ENCODE measurements at places on chromosomes 2 and 18.

- no peak for DNase-seq
Measured at GRCh38 chr2:12486205-12487118, 230.3 kb upstream of the TRIB2 start.

DNA sequence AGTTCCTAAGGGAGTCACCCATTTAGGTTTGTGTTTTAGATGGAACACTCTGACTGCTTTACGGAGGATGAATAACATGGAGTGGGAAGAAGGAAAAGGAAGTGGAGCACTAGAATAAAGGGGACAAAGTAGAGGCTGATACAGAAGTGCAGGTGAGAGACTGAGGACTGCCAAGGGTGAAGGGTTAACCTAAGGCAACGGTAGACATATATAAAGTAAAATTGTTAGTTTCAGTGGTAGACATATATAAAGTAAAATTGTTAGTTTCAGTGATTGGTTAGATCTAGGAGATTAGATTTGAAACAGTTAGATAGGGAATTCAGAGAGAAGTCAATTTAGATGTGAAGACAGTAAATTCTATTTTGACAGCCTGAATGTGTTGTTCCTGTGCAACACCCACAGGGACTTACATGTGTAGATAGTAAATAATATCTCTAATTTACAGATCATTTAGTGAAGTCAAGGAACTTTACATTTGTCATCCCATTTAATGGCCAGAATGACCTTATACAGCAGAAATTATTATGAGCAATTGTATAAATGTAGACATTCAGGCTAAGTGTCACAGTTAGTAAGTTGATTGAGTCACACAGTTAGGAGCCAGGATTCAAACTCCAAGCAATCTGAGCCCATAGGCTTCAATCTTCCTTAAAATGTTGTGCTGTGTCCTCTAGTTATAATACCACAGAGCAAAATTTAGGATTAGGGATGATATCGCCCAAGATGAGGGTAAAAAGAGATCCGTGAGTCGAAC, 270.8 kb upstream of the UBE2E3 start:
- no peak for DNase-seq

DNA sequence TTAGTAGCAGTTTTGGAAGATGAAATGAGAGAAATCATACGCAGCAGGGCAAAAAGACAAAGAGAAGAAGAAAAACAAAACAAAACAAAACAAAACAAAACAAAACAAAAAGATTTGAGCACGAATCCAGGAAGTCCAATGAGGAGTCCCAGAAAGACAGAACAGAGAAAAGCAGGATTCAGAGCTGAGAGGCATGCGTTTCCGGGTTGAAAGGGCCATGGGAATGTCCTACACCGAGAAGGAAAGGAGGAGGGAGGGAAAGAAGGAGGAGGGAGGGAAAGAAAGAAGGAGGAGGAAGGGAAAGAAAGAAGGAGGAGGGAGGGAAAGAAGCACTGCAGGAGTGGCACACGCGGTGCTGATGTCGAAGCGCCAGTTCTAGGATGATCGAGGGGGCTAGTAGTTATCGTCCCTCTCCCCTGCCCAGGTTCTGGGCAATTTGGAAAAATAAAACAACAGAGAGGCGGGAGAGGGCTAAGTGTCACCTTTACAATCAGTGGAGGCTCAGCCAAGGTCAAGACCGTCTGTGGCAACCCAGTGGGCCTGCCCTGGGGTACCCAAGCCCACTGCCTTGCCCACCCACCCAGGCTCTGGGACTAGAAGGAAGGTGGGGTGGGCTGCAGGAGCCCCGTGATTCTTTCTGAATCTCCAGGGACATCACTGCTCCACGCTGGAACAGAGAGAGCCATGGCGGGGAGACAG, 68.4 kb downstream of the TWIST2 start:
- no peak for DNase-seq

GRCh38 chr2:37829202-37829601, 95.9 kb upstream of the RMDN2 start:
- DNase-seq: no peak

GRCh38 chr2:36704475-36705150, 8.1 kb downstream of the VIT start:
- DNase-seq: no peak

GRCh38 chr18:77197073-77197472, 52.6 kb upstream of the GALR1 start:
- no peak for DNase-seq

DNA sequence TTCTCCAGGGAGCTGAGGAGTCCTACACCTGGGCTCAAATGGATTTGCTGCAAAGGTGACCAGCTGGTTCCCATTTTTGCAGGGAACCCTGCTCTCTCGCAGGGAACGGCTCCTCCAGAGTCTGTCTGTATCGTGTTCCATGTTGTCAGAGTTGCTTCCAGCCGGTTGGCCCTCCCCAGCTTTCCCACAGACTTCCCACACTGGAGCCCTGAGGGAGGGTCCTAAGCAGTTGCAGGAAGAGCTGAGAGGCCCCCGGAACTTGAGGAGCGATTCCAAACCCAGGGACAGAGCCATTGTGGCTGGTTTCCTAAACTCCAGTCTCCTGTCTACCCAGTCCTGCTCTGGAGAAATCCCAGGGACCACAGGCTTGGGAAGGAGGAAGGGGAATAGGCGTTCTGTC, 121.7 kb upstream of the PPP1CB start:
- DNase-seq: no peak

GRCh38 chr2:8039732-8040131, 642.1 kb upstream of the ID2 start:
- DNase-seq: no peak

DNA sequence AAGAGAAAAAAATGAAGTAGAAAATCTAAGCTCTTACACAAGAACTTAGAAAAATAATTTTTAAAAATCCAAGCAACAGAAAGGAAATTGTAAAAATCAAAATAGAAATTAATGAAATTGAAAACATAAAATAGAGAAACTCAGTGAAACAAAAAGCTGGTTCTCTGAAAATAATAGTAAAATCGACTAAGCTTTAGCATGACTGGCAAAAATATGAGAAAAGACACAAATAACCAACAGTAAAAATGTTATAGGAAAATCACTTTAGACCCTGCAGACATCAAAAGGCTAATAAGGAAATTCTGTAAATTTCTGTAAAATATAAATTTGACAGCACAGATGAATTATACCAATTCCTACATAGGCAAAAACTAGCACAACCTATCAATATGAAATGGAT, 768.9 kb upstream of the LRRTM1 start:
- DNase-seq: no peak

GRCh38 chr2:86675104-86675503, 45.0 kb upstream of the RMND5A start:
- DNase-seq: no peak

DNA sequence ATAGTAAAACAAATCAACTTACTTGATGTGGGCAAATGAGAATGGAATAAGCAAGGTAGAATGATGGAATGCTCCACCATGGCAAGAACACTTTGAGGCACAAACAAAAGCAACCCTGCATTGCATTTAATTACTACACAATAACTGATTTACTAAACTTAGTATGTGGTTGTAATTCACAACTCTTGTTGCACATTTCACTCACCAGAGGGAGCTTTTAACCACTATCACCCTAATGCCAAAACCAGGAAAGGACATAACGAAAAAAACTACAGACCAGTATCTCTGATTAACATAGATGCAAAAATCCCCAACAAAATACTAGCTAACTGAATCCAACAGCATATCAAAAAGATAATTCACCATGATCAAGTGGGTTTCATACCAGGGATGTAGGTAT, 659.8 kb downstream of the CPS1 start:
- no peak for DNase-seq

- DNase-seq: no peak
Measured at GRCh38 chr2:23541503-23542229, 156.7 kb downstream of the KLHL29 start.

DNA sequence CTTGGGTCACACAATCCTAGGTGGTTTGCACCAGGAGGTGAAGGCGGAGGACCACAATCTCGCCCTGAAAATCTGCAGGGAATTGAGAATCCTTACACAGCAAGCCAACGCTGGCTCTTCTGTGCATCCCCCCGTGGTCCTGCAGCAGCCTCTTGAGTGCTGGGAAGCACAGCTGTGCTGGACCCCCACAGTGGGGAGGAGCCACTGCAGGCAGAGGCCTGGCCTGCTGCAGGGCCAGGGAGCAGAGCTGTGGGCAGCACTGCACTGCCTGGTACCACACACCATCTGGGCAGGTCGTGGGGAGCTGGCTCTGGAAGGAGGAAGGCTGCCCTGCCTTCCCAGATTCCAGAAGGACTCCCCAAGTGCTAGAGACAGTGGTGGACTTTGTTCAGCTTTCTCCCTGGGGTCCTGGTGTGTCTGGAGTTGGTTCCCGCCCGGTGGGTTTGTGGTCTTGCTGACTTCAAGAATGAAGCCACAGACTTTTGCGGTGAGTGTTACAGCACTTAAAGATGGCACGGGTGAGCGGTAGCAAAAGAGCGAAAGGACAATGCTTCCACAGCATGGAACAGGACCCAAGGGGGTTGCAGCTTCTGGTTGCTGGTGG, 106.3 kb downstream of the FAM168B start:
- DNase-seq: peak; percentile 70

DNA sequence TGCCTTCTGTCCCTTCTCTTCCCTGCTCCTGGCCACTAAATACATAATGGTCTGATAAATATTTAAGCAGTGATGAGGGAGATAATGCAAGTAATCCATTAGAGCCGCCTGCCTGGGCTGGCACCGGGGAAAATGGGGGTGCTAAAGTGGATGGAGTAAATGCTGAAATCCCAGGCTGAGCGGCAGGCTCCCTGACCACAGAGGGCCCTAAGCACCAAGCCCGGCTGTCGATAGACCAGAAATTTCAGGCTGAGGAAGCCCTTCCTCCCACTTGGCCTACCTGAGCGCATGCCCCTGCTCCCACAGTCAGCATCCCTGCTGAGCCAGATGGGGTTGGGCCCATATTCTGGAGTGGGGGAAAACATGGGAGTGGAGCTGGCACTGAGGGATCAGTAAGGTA, 197.5 kb upstream of the SKOR2 start:
- DNase-seq: no peak

DNA sequence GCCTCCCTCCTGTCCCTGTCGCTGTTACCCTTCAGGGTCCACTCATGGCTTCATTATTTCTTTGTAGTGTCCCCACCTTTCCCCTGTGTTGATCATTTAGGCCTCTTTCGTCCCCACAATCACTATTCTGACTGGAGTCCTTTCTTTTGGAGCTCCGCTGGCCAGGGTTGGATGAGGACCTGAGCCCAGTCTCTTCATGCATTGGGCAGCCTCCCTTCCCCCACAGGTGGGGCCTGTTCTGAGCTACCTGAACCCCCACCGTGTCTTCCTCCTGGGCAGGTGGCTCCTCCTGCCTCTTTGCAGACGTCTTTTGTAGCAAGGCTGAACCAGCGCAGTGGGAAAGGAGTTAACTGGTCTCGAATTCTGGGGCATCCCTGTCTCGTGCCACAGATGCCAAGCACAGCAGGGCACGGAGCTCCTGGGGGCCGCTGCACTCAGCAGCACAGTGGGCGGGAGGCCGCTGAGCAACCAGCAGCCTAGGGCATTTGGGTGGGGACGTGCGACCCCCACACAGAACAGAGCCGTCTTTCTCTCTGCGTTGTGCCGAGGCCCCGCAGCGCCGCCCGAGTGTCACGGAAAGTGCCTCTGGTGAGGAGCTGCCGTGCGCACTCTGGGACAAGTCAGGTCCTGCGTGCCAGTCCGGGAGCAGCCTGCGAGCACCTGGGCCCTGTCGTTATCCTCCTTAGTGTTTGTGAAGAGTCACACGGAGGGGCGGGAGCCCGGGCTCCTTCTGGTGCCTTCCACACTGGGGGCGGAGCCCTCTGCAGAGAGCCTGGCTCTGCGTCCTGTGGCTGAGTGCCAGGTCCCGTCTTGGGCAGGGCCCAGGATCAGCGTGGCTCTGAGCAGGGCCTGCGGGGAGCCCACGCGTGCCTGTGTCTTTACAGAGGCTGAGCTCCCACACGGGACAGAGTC, 130.1 kb downstream of the NFATC1 start:
- DNase-seq: peak; percentile 60

DNA sequence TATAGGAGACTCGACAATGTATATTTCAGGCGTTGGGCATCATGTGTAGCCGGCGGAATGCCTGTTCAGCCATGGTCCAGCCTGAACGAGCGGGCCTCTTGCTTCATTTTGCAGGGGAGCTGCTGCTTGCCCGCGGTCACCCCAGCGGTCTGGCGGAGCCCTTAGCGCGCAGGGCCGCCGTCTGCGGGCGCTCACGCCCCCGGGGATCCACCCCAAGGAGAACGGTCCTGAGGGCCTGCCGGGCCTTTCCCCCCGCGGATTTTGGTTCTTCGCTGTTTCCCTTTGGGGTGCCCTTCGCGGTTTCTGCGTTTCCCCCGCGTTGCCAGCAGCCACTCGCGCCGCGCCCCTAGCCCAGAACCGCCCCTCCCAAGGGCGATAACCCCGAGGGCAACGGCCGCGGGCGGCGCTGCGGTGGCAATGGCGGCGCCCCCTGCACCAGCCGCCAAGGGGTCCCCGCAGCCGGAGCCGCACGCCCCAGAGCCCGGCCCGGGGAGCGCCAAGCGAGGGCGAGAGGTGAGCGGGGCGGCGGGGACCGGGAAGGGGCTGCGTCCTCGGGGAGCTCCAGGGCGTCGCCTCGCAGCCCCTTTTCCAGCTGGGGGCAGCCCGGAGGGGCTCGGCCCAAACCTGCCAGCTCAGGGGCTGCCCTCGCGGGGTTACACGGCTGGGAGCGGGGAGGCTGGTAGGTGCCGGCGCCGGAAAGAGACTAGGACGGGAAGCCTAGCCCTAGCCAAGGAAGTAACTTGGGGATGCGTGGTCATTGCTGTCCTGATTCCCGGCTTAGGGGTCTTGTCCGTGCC, at the start of gene MFSD2B:
Gene MFSD2B (plus strand): TSS at position 406 of the 797 bp plus-strand sequence. CDS start 12 bp downstream, at position 418.
- DNase-seq: no peak

GRCh38 chr18:6781142-6781714, 51.7 kb downstream of the ARHGAP28 start:
- no peak for DNase-seq

GRCh38 chr2:58039170-58039611, 7.4 kb upstream of the VRK2 start:
- no peak for DNase-seq

DNA sequence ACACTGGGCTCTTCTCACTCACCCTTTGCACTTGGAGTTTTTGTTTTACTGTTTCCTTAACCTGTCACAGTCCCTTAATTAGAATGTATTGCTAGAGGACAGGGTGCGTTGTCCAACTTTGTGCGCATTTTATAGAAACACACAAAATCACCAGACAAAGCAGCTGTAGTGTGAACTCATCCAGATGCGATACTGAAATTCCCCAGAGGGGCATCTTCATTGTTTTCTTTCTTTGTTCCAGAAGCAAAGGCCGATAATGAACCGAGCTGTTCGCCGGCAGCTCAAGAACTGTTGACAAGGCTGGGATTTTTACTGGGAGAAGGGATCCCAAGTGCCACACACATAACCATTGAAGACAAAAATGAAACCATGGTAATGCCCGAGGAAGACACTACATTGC, 137.6 kb downstream of the WDSUB1 start:
- no peak for DNase-seq

- peak; percentile 5 for DNase-seq
Measured at GRCh38 chr2:234483568-234484251, 13.2 kb downstream of the ARL4C start.

DNA sequence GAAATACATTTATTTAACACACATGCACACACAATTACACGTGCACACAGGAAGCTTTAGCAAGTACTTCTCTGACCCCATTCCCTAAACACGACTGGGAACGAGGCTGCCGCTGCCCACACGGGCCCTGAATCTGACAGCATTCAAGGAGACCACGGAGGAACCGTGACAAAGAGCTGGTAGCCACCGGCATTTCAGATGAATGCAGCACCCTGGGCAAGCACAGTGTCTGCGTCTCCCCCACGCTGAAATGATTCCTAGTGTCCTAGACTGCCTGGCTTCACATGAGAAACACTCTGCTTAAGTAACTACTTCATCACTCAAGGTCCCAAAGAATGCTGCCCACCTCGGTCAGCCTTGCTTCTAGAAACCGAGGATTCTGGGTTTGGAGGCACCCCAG, 95.0 kb downstream of the HDAC4 start:
- no peak for DNase-seq

GRCh38 chr18:30870466-30870865, 172.1 kb downstream of the DSC3 start:
- no peak for DNase-seq
